Sigmoid colon (tissue), 7 donors: ENCODE measurements at places on chromosomes 2 and 18. TPM values are rescaled to one million over a fixed set of nuclear protein-coding genes. Genes with fewer than 3 reads are reported as not detected.

NFATC1 gene
- total RNA-seq: 11.4 TPM

NT5DC4 gene
- total RNA-seq: not detected

DNA sequence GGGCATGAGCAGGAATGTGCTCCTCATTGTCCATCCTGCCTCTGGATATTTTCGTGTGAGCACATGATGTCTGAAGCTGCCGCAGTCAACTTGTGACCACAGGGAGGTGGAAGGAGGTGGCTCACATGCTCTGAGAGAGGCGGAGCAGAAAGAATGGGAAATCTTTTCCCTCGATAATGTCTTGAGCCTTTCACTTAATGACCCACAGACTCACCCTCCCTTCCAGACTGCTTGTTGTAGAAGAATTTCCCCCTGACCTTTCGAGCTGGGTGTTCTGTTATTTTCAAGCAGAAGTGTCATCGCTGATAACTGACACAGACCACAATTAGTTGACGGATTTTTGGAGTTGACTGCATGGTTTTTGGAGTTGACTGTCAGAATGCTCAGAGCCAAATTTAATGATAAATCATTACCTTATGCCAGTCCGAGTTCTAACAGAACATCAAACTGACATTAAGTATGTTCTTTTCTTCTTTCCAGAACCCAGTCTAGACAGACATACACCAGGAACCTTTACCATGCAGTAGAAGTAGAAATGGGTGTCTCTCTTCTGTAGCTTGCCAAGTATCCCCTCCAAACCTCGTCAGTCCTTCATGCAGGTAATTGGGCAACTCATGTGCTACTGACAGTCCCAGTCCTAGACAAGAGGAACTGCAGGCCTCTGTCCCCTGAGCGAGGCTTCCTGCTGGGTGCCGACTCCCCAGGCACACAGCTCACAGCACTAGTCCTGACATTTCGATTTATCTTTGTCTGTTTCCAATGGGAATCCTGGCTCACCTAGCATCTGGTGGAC, 29.4 kb upstream of the RTTN start:
- H3K27me3 ChIP-seq: no peaks in the 10 kb centered on the region
- no peak overlapping the region for H3K27ac ChIP-seq
- no peak overlapping the region for H3K4me3 ChIP-seq
- no peak for DNase-seq
- H3K36me3 ChIP-seq: no peaks in the 10 kb centered on the region
- peaks cover 4% of the 10 kb centered on the region for H3K4me1 ChIP-seq

GRCh38 chr2:123840574-123840973, 184.5 kb upstream of the CNTNAP5 start:
- H3K4me1 ChIP-seq: no peaks in the 10 kb centered on the region
- no peak for DNase-seq
- no peak overlapping the region for H3K27ac ChIP-seq
- H3K4me3 ChIP-seq: no peak overlapping the region
- no peaks in the 10 kb centered on the region for H3K36me3 ChIP-seq

DNA sequence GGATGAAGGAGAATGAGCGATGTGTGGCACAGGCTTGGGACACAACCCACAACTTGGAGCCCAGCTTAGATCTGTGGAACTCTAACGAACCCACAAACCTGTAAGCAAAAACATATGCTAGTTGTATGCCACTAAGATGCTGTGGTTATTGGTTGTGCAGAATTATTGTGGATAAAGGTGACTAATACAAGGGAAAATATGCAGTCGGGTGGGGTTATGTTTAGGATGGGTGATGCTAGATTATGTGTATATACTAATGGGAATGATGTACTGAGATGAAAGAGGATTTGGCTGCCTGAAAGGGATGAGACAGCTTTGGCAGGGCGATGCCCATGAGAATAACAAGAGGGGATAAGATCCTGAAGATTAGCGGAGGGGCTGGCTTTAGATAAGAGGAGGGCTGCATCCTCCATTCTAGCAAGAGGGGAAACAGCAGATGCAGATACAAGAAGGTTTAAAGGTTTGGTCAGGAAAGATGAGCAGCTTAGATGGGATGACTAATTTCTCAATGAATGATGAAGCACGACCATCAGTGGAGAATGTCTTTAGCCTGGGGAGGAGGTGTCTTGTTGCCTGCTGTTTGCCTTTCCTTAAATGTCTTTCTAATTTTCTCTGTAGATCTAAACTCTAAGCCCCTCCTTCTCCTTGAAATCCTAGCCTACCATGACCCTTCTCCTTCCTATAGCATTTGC, 49.6 kb downstream of the GALNT14 start:
- H3K36me3 ChIP-seq: no peaks in the 10 kb centered on the region
- no peak overlapping the region for H3K4me3 ChIP-seq
- H3K27me3 ChIP-seq: no peaks in the 10 kb centered on the region
- no peak for DNase-seq
- no peak overlapping the region for H3K27ac ChIP-seq

GRCh38 chr2:23550553-23550952, 165.6 kb downstream of the KLHL29 start:
- H3K4me3 ChIP-seq: no peak overlapping the region
- peak overlapping the region; percentile 47 for H3K27ac ChIP-seq
- DNase-seq: no peak
- H3K4me1 ChIP-seq: peaks cover 26% of the 10 kb centered on the region

GRCh38 chr2:147649286-147649685, 195.5 kb upstream of the ACVR2A start:
- DNase-seq: no peak
- H3K27me3 ChIP-seq: no peaks in the 10 kb centered on the region
- H3K4me3 ChIP-seq: no peak overlapping the region
- no peaks in the 10 kb centered on the region for H3K36me3 ChIP-seq

- no peak overlapping the region for H3K27ac ChIP-seq
- H3K27me3 ChIP-seq: no peaks in the 10 kb centered on the region
- H3K4me1 ChIP-seq: no peaks in the 10 kb centered on the region
- no peak overlapping the region for H3K4me3 ChIP-seq
- DNase-seq: no peak
Observed at GRCh38 chr2:50514901-50515300, 517.0 kb downstream of the NRXN1 start.
